ENCODE measurements at places on chromosomes 16 and 17.

DNA sequence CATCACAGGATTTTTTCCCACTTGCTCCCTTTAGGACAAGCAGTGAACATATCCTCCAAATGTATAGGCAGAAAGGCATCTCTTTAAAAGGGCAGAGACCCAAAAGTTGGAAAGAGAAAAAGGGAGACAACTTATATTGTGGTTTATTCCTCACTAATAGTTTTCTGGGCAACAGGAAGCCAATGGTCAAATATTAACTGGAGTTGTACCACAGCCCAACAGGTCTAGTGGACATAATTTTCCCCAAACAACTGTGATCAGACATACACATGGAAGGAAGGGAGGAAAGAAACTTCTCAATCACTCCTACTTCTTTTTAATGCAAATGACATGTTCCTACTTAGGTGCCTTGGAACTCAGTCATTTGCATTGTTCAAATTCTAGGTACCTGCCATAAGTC lies 78.4 kb downstream of the SOX9 start:
- DNase-seq: no peak

DNA sequence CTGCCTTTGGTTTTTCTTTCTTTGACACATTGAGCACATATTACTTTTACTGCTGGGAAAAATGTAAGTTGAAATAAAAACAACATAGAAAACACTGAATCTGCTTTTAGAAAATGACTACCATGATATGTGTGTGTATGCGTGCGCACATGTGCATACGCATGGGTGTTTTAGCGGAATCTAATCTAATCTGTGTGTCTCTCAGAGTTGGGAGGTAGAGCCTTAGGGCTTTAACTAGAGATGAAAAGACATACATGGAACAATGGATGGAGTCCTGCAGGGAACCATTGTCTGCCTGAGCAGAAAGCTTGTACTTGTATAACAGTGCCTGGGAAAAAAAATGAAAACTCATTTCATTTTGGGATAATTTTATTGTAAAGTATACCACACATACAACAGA lies 12.4 kb downstream of the SLFN5 start:
- no peak for DNase-seq

- DNase-seq: no peak
These were observed 120.3 kb upstream of the CHMP6 start for GRCh38 chr17:80871341-80871740.

DNA sequence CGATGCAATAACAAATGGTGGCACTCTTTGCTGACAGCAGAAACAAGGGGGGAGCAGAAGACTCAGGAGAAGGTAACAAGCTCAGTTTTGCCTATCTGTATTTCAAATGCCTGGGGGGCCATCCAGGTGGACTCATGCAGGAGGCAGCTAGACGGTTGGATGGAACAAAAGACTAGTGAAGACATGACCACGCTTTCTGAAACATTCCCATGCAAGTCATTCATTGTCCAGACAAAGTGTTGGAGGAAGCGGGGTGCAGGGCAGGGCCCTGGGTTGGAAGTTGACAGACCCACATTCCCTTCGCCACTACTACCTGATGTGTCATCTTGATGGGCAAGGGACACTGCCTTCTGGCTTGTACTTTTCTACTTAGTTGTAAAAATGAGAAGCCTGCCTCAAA lies 29.8 kb upstream of the CRYBA1 start:
- no peak for DNase-seq

DNA sequence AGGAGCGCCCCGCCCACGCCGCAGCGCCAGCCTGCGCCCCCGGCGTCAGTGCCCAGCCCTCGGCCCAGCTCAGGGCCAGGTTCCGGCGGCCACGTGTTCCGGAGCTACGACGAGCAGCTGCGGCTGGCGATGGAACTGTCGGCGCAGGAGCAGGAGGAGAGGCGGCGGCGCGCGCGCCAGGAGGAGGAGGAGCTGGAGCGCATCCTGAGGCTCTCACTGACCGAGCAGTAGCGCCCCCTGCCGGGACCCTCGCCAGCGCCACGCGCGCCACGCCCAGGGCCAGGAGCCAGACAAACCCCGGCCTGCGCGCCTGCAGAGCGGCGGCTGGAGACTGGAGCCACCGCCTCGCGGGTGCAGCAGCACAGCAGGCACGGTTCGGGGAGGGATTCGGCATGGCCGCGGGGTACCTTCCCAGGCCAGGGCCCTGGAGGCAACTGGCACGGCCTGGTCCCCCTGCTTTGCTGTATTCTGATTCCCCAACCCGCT lies 9.3 kb downstream of the CORO6 start:
- DNase-seq: no peak

- no peak for DNase-seq
These were observed 226.0 kb upstream of the C16orf82 start for GRCh38 chr16:26840691-26841090.

DNA sequence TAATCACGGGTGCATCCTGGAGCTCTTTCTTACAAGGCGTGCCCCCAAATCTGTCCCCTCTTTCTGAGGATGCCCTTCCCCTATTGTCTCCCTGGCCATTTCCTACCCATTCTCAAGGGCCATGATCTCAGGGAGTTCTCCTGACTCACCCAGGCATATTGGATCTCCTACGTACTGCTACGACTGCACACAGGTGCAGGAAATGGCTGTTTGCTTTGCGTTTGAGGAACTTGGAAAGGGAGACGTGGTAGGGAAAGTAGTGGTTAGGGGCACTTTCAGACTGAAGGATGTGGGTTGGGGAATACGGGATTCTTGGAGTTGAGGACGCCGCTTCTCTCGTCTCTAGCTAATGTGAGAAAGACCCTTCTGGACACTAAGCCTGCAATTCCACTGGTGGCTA lies 18.7 kb upstream of the MEOX1 start:
- no peak for DNase-seq

DNA sequence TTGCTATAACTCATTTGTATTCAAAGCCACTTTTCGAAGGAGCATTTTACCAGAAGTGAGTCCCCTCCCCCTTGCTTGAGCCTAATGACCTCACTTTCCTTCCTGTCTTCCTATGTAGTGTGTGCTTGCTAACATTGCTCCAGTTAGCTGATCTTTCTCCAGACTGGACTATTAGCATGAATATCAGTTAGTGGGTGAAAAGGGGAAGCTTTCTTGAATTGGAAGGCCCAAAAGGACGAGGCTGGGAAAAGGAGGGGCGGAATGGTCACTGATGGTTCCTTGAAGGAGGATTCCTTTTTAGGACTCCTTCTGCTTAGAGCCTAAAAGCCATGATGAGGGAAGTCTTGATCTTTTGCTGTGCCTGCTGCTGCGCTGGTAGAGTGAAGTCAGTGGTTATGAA lies 11.9 kb downstream of the MAP3K3 start:
- DNase-seq: no peak

DNA sequence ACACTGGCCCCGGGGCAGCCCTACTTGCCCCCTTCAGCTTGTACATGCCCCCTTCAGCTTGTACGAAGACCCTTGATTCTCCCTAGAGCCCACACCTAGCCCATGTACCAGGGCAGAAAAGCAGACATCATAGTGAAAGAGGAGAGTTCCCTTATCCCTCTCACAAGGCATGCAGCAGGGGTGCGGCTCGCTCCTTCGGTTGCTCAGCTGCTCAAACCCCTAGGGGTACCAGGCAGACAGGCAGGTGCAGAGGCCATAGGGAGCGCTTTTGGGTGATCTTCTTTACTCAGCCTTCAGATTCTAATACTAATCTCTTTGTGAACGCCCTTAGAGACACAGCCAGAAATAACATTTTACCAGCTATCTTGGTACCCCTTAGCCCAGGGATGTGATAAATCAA lies 286.3 kb downstream of the NPIPA8 start:
- DNase-seq: no peak

DNA sequence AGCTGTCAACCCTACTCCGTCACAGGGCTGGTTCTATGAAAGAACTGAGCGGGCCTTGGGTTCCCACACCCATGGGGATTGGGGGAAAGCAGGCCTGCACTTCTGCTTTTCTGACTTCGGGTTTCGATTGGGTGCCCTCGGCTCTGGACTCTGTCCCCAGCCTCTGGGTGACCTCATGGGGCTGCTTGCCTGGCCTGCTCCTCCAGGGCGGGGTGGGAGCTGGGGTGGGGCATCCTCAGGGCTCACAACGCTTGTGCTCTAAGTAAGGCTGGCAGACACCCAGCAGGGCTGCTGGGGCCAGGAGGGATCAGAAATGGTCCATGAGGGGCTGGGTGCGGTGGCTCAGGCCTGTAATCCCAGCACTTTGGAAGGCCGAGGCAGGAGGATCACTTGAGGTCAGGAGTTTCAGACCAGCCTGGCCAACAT lies 19.2 kb downstream of the ARHGAP27 start:
- no peak for DNase-seq

DNA sequence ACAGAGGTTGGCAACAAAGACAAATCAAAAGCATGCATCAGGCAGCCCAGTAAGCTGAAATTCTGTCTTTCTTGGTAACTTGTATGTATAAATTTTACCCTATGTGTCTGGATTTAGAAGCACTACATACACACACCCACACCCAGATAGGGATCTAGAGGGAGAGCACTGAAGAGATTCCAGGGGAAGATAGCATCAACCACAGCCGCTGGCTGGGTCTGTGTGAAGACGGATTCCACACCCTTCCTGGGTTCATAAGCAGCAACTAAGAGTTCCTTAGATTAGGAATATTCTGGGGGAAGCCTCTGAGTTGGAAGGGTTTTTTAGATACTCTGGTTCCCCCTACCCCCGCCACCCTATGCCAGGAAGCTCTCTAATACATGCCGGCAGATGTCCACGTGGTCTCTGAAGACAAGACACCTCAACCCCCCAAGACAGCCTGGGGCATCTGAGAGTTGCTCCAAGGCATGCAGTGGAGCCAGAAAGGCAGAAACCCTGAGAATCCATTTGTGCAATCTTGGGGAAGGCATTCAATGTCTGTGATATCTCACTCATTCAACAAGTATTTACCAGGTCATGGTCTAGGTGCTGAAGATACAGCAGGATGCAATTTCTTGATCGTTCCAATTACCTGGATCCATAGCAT lies 86.4 kb downstream of the NOG start:
- no peak for DNase-seq

Data from GOT3 (cell line).